ENCODE measurements at places on chromosomes 7 and 10.

GRCh38 chr7:117119192-117119924 is 166.1 kb downstream of the ST7 start:
- peak; percentile 70 for DNase-seq

DNA sequence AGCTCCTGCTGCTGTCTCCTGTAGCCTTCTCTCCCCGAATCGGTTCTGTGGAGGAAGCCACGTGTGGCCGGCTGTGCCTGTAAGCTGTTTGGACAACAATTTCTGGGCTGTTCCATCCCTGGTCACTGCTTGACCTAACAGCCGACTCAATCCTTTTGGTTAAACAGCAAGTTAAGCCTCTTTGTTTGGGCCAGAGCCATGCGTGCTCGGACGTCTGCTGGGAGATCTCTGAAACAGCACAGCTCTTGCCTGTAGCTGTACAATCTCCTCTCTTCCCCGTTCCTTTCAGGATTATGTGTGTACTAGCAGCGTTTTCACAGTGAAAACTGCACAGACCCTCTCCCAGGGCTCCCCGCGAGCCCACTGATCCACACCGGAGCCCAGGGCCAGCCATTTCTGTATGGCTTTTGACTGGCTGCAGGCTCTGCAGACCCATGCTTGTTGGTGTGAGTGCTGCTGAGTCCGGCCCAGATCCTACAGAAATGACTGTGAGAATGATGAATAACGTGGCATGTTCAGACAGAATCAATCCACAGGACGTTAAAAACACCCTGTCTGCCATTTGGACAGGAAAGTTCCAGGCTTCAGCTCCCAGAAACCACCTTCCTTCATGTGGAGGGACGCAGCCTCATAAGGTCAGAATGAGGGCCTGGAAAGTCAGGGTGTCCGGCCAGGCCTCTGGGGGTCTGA is 428.6 kb upstream of the ADARB2 start:
- DNase-seq = no peak

- DNase-seq = no peak
Observed at GRCh38 chr7:32033006-32033405, 37.2 kb downstream of the PDE1C start.

- no peak for DNase-seq
Observed at GRCh38 chr10:43069211-43069515, 7.7 kb upstream of the RET start.

DNA sequence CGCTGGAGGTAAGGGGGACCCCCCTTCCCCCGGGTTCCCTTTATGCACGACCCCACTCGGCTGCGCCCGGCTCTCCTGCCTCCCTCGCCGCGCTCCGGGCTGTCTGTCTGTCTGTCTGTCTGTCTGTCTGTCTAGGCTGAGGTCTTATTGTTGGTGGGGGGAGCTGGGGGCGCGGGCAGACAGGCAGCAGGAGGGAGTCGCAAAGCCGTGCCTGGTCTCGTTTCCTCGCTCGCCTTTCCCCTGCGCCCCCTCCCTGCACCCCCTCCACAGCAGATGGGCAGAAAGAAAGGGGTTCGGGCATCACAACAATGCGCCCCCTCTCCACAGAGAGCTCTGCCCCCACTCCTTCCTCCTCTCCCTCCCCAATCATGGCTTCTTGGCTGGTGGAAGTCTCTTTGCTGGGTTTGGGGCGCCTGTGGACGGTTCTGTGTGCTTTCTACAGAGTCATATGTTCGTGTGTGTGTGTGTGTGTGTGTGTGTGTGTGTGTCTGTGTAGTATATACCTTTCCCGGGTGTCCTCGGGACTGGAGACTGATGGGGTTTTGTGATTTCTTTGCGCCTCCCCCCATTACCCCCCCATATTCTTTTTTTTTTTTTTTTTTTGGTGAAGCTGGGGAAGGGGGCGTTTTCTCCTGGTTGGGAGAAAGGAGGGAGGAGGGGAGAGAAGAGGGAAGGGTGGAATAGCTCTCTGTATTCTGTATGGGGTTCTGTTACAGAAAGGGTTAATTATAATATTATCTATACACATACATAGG is 1.9 kb downstream of the AUTS2 start:
- no peak for DNase-seq

DNA sequence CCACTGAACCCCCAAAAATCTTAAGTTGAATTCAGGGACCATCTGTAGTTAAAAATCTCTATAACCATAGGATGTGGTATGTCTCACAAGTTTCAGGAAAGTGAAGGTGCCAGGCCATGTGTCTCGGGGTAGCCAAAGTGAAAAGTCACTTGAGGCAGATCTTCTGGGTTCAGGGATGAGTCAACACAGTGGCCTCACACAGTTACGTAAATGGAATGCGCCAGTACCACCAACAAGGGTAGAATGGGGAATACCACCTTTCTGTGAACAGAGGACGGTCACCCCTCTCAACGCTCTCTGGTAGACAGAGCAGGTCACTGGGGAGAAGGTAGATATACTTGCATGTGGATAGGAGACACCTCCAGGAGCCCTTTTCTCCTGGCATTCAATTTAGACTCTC is 71.4 kb downstream of the ELMO1 start:
- no peak for DNase-seq

GRCh38 chr7:4043988-4044387 is 638.1 kb upstream of the FOXK1 start:
- no peak for DNase-seq

DNA sequence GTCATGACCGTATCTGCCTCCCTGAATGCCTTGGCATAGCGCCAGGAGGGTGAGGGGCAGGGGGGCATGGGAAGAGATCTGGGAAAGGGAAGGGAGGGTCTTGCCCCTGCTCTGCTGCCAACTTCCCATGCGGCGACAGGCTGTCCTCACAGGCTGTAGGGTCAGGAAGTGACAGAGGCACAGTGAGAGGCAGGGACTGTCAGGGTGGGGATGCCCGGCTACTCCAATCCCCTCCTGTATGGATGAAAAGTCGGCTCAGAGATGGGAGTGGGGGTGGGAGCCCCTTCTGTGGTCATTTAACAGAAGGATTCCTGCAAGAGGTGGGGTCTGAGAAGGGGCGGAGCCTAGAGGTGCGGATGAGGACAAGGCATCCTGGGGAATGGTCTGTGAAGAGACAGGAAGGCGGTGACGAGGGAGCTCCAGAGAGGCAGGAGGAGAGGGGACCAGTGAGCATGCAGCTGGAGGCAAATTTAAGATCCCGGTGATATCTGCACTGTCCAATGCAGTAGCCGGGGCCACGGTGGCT is 20.8 kb upstream of the UNC5B start:
- DNase-seq = no peak
